ENCODE measurements at places on chromosomes 2 and 18.

- no peak for DNase-seq
These were observed 225.2 kb downstream of the ZNF521 start for GRCh38 chr18:25126751-25127150.

DNA sequence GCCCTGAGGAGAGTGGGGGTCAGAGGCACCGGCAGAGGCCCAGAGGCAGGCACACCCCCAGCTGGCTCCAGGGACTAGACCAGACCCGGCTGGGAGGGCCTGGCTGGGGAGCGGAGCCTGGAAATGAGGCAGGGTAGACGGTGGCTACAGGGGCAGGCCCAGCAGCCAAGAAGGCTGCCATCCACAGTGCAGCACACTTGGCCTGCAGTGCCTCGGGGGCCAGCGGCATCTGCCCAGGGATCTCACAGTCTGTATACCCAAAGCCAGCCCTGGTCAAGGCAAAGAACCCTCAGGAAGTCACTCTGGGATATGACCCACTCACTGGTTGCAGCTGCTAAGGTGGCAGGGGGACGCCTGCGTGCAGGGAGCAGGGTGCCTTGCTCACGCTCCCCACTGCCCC, 17.8 kb downstream of the PER2 start:
- DNase-seq = no peak

- DNase-seq = no peak
These were observed 394.1 kb upstream of the ATP5MC3 start for GRCh38 chr2:175575346-175576258.

- DNase-seq = peak; percentile 61
These were observed 149.1 kb downstream of the GREB1L start for GRCh38 chr18:21391074-21391673.
